ENCODE measurements at places on chromosomes 11 and 22. TPM values are rescaled to one million over a fixed set of nuclear protein-coding genes. Genes with fewer than 3 reads are reported as not detected.

The RIMBP3C gene
- not detected for polyA plus RNA-seq

The LPXN gene
- 1.8 TPM for polyA plus RNA-seq

The CNTF gene
- polyA plus RNA-seq: 0.23 TPM

The PTPN5 gene
- polyA plus RNA-seq: 5.8 TPM

The PACS1 gene
- polyA plus RNA-seq: 24.1 TPM

The OR52H1 gene
- polyA plus RNA-seq: not detected

The VSIG2 gene
- 0.55 TPM for polyA plus RNA-seq

The EMSY gene
- 5.9 TPM for polyA plus RNA-seq

The TOB2 gene
- polyA plus RNA-seq: 29.2 TPM

The ANGPTL5 gene
- polyA plus RNA-seq: 0.09 TPM

The PATE2 gene
- not detected for polyA plus RNA-seq

The SNX32 gene
- polyA plus RNA-seq: 0.58 TPM

The P2RY6 gene
- 1.2 TPM for polyA plus RNA-seq

The POTEH gene
- polyA plus RNA-seq: not detected

The OR51B2 gene
- polyA plus RNA-seq: not detected

The OR2D2 gene
- polyA plus RNA-seq: not detected

The GLYATL1 gene
- not detected for polyA plus RNA-seq

The MAJIN gene
- polyA plus RNA-seq: not detected

The FZD4 gene
- polyA plus RNA-seq: 13.5 TPM

The PIK3IP1 gene
- 3.7 TPM for polyA plus RNA-seq

The BTBD18 gene
- polyA plus RNA-seq: not detected

The PSMD13 gene
- 163 TPM for polyA plus RNA-seq

The BBS1 gene
- 14.7 TPM for polyA plus RNA-seq

The SPTBN2 gene
- 0.88 TPM for polyA plus RNA-seq

The FAM181B gene
- 0.06 TPM for polyA plus RNA-seq

The TREH gene
- polyA plus RNA-seq: 4.8 TPM

The LINC01488 gene
- polyA plus RNA-seq: 0.59 TPM
